Activated CD4-positive, CD25-positive, alpha-beta regulatory T cell treated with anti-CD3 and anti-CD28 coated beads, Interleukin-2, amount 50 U/mL, for 72 hours (primary cell): ENCODE measurements at places on chromosomes 5 and 9.

DNA sequence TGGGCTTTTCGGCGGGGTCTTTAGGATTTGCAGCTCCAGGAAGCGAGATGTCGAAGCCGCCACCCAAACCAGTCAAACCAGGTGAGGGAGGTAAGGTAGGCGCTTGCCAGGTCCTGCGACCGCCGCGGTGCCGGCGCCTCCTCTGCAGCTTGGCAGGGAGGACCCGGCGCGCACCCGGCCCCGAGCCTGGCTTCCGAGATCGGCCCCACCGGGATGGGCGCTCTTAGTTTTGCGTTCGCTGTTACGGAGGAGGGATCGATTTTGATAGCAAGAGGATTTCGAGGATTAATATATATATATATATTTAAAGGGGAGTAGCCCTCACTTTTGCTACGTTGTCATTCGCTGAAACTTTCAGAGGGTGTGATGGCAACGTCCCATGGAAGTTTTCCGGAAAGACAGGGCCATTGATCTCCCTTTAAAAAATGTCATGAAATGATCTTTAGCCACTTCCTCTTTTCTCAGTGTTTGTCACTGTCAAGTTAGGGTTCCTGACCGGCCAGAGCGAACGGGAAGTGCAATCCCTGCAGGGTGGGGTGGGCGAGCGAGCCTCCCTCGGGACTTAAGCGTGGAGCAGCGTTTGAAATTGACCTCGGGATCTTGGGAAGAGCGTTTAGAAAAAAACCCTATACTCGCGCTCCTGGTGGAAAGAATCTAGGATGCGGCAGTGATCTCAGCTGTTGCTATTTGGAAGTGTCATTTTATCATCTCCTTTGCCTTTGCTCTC lies 495 bp downstream of the OSTF1 start:
- DNase-seq: peak; percentile 35

GRCh38 chr9:121107029-121107428 lies 32.3 kb downstream of the CNTRL start:
- DNase-seq: no peak

GRCh38 chr5:16784843-16785791 lies 151.0 kb downstream of the MYO10 start:
- peak; percentile 49 for DNase-seq

GRCh38 chr5:143318270-143318669 lies 85.2 kb downstream of the NR3C1 start:
- no peak for DNase-seq

DNA sequence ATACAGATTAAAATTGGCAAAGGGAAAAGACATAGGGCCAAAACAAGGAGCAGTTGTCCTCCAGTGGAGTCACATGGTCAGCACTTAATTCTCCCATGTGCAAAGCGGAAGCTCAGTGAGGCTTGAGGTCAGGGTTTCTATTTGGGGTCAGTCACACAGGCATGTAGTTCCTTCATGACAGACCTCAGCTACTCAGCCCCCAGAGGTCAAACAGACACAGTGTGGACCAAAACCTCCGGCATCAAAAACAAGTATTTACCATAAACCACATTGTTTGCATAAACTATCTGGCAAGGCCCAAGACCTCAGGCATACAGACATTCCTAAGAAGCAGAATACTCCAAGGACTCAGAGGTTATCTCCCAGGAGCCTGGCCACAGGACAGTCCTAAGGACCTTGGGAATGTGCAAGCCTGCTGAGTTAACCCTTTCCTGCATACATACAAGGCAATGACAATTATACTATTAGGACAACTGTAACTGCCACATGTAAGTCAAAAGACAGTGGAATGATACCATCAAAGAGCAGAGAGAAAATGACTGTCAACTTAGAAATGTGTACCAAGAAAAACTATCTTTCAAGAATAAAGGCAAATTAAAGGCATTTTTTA lies 28.7 kb upstream of the FNIP1 start:
- no peak for DNase-seq

- no peak for DNase-seq
These were observed 68.0 kb upstream of the CLINT1 start for GRCh38 chr5:157926977-157927376.

- DNase-seq: no peak
These were observed 224.2 kb downstream of the MELK start for GRCh38 chr9:36796671-36797419.

- no peak for DNase-seq
These were observed 484.0 kb downstream of the PRDM9 start for GRCh38 chr5:23991406-23991805.

DNA sequence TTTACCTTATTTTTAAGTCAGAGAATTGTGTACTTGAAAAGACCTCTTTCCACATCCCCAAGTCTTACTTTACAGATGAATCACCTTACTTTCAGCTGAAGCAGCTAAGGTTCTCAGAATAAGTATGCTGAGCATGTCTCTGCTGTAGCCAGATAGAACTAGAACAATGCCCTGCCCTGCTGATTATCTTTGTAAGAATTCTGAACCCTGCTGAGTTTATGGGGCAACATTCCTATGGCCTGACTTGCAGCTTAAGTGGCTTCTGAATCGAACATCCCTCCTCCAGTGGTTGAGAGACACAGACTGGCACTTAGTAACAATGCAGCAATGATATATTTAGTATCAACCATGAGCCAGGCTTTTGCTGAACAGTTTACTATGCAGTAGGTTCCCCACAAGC lies 592.0 kb upstream of the WWC1 start:
- no peak for DNase-seq

GRCh38 chr5:98583586-98583985 lies 189.9 kb upstream of the RGMB start:
- DNase-seq: no peak

DNA sequence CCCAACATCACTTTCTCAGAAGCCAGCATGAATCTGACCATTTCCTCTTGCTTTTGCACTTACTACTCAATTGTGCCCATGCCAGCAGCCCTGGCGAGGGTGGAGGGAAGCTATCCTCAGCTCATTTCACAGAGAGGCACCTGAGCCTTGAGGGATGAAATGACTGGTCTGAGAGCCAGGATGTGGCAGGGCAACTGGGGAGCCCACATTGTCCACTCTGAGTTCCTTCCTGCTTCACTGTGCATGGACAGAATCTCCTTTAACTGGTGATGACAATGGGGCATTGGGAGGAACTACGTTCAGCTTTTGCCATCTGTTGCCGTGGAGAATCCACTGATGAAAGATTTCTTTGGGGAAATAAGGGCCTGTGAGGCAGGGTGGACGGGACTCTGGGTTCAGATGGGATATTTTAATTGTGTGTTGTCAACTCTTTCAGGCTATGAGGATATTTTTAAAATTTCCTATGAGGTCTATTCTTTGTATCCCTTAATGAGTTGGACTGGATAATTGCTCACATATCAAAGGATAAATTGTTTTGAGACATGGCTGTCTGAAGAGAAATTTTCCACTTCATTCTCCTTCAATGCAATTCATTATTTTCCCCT lies 78.3 kb downstream of the TNC start:
- no peak for DNase-seq

GRCh38 chr9:78973907-78974306 lies 597.9 kb upstream of the TLE4 start:
- DNase-seq: no peak

DNA sequence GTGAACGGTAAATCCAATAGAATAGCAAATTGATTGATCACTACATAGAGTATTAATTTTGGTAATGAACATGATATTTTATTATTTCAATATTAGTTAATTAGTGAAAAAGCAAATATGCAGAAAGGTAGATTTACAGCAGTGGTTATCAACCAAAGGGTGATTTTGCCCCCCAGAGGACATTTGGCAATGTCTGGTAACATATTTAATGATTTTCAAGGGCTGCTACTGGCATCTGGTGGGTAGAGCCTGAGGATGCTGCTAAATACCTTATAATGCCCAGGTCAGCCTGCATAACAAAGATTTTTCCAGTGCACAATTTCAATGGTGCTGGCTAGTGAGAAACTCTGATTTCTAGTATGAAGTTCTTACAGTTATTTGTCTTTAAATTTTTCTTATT lies 1313.7 kb downstream of the PTPRD start:
- no peak for DNase-seq

- DNase-seq: no peak
These were observed 7.7 kb downstream of the CXXC5 start for GRCh38 chr5:139655727-139656271.

GRCh38 chr5:32343058-32343672 lies 30.4 kb upstream of the MTMR12 start:
- no peak for DNase-seq

- no peak for DNase-seq
These were observed 8.1 kb downstream of the SLC12A7 start for GRCh38 chr5:1103505-1104326.

DNA sequence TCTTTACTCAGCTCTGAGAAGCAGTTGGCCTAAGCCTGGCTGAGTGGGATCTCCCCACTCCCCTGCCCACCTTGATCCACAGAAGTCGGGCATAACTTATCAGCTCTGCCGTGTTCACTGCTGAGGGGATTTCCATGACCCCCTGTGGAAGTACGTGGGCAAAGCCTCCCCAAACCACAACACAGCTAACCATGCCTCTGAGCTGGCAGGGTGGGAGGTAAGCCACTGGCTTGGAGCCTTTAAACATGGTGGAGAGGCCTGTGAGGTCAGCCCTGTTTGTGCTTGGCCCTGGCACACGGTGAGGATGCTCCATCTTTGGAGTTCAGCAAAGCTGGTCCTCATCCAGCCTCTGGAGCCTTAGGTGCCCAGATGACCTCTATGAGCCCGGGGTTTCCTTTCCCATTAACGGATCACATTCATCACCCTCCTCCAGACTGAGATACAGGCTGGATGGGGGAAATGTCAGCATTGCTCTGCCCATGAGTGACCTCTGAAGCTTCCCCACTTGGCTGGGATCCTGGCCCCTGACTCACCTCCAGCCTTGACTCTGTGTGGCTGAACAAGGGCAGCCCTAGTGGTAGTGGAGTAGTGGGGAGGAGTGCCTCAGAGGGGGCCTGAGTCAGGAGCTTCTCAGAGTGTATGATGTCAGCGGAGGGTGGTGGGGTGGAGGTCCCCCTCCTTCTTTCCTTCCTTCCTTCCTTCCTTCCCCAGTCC lies 6.2 kb downstream of the PDLIM4 start:
- DNase-seq: no peak

GRCh38 chr9:9054354-9054992 lies 1254.9 kb upstream of the DMAC1 start:
- DNase-seq: no peak

GRCh38 chr5:59367791-59368394 lies 525.6 kb downstream of the PDE4D start:
- no peak for DNase-seq

DNA sequence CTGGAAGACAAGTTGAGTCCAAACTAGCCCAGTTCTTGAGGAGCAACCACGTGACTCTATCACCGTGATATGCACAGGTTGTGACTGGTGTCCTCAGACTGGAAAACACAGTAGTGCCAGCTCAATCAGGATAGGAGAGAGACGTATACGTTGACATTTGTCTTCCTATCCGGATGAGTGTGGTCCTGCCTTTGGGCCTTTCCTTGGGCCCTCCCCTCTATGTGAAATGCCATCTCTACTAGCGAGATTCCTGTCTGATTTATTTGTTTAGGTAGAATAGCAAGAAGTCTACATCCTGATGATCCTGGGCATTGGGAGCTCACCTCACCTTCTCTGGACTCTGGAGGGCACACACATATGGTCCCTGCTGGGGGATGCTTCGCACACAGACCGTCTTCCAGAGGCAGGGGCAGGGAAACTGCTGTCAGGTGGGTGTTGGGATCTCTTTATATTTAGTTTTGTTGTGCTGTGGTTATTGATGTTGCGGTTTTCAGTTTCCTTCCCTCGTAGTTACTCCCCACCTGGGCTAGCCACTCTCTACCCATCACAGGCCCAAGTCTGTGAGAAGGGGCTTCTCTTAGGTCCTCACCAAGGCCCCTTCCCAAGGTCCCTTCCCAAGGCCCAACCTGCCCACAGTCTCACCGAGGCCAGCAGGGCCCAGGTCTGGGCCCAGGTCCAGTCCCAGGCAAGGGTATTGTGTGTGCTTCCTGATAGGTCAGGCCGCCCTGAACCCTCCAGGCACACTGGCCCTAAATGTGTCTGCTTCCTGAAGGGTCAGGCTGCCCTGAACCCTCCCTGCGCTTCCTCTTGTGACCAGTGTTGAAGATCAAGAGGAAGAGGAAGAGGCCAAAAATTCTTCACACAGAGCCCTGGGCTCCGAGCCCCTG lies 19.0 kb upstream of the SPINK4 start:
- DNase-seq: no peak

DNA sequence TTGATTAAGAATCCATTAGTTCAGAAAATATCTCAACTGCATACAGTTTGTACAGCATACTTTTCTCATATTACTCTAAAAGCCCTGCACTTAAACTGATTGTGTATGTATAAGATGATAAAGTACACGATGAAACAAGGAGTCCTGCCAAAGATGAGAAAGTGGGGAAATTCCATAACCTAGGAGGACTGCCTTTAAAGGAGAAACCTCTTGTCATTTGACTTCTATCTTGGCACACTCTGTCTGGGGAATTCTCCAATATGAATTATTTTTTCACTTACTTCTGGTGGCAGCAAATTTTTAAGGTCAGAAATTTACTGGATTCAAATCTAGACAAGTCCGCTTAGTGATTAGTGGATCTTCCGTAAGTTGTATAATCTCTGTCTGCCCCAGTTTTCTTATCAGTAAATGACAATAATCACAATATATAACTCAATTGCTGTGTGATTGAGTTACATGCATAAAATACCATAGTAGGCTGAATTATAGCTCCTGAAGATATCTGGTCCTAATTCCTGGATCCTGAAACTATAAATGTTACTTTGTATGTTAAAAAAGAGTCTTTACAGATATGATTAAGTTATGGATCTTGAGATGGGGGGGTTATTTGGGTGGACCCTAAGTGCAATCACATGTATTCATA lies 17.0 kb upstream of the ISOC1 start:
- DNase-seq: no peak

DNA sequence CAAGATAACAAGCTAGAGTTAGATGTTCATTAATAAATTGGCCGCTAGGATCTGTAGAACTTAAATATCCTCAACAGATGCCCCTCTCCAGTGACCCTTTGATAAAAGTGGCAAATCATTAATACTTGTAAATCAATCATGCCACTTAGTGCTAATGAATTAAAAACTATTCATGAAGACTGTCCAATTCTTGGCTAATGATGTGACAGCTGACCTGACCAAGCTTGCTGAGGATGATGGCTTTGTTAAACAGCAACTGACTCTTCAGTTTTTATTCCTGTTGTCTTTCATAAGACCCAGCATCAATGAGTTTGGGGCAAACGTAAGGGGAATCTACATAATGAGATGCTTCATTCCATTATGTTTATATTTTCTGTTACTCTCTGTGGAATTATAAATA lies 396.8 kb upstream of the NMUR2 start:
- no peak for DNase-seq

DNA sequence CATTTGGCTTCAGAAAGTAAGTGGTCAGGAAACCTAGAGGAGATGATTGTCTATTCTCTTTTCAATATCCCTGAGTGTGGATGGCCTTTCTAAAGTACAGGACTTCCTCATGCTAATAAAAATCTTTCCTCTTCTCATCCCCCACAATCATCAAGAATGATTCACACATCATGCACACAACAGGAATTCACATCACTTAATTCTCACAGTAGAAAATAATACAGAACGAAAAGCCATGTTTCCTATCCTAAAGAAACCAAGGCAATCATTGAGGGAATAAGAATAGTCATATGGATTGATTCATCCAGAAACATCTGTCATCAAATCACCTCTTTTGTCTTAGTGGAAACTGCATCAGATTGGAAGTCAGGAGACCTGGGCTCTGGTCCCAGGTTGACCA lies 203.1 kb upstream of the PIK3R1 start:
- no peak for DNase-seq
